ENCODE measurements at places on chromosomes 4 and X.

GRCh38 chrX:56068274-56068758, 163.8 kb upstream of the KLF8 start:
- DNase-seq: peak; percentile 51

GRCh38 chrX:131262738-131263679, 26.1 kb downstream of the IGSF1 start:
- no peak for DNase-seq

DNA sequence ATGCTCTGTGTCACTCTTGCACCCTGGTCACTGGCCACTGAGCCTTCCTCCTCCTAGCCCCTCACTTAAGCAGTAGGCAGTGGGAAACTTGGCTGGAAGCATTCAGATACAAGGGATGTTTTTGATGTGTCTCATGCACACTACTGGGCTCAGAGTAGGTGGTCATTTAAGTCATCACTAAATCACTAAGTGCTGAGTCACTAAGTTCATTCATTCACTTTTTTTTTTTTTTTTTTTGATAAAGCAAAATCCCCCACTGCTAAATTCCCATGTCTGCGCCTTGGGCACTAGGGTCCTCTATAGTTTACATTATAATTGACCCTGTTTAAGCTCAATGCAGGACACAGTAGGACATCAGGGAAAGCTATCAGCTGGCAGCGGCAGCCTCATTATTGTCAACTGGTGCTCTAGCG, 182.4 kb upstream of the MBNL3 start:
- DNase-seq: no peak

DNA sequence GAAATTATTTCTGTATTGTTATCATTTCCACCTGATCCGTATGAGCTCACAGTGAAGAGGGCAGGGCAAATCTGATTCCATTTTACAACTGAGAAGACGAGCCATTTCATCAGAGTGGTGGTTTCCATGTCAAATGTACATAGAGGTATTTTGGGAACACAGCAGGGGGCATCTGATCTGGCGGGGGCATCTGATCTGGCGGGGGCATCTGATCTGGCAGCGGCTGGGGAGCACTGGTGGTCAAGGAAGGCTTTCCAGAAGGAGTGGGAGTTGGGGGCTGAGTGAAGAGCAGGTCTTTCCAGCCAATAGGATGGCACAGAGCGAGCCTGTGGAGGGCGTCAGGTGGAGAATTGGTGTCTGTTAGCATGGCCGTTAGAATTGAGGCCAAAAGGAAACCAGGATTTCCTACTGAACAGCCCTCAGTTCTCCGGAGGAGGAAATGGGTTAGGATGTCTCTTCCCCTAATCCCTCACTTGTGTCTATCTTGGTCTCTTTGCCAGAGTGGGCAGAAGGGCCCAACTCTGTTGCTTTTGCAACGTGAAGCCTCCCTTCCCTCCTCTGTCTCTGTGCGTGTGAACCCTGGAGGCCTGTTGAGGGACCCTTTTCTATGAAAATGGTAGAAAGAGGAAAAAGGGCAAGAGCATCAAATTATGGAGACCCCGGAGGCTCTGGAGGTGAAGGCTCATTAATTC, 41.3 kb downstream of the RHOH start:
- no peak for DNase-seq

DNA sequence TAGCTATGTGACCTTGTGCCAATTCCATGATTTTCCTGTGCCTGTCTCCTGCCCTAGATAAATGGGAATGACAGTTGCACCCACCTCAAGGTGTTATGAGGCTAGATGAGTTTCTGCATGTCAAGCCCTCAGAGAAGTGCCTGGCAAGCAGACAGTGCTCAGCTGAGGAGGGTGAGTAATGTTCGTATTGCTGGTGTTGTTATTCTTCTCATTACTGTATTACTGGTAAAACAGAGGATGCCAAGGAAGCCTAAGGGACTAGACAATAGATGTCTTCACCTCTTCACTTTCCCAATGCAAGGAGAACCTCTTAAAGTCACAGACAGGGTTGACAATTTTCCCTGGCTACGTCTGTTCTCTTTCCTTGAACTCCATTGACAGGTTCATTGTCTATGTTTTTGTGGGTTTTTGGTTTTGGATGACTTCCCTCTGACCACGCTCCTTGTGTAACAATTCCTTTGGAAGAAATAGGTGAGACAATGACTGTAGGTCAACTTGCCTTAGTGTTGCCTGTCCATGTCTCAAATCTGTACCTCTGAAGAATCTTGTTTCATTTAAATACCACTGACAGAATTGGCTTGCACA, 19.2 kb downstream of the ETDC start:
- no peak for DNase-seq

GRCh38 chr4:71765350-71765749, 18.5 kb downstream of the GC start:
- no peak for DNase-seq

DNA sequence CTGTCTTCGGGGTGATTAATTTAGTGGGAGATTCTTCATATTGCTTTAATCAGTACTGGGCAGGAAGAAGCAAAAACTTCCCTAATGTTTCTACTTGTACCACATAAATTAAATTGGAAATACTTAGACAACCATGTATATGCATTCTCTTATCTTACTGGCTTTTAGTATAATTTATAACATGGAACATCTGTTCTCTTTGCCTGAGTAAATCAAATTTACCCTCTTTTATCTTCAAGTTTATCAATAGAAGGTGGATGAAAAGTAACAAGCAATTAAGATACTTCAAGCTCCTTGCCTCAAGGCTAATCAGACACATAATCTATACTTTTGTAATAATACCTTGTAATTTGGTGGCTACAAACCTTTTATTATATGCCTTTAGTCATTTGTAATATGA, 274.4 kb upstream of the ARX start:
- DNase-seq: no peak

DNA sequence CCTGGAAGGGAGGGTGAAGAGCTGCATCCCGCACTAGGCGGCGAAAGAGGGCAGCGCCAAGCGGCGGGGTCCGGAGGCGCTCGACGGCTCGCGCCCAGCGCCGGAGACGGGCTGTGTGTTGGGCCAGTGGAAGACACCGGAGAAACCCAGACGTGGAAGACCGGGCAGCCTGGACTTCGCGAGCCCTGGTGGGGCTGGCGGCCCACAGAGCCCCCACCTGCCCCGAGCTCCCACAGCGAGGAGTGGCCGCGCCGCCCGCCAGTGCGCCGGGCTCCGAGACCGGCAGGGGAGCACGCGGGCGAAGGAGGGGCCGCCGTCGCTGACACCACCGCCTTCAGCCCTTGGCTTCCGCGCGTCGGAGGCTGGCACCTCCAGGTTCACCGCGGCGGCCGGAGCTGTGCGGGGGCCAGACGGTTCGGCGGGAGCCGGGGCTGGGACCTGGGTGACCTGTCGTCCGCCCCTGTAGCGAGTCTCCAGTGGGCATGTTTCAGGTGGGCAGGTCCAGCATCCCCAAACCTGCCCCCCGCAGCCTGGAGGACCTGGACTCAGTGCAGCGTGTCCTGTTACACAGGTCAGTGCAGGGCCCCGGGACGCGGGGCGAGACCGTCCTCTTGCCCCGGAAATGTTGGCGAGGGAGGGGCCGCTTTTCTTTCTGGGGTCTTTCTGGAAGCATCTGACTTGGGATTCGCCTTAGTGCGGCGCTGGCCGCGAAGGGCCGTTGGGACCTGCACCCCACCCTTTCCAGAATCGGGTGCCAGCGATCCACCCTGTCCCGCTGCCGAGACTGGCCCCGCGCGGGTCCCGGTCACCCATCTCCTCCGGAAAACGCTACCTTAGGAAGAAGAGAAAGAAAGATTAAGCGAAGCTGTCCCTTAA, 9.6 kb upstream of the INTU start:
- peak; percentile 51 for DNase-seq

DNA sequence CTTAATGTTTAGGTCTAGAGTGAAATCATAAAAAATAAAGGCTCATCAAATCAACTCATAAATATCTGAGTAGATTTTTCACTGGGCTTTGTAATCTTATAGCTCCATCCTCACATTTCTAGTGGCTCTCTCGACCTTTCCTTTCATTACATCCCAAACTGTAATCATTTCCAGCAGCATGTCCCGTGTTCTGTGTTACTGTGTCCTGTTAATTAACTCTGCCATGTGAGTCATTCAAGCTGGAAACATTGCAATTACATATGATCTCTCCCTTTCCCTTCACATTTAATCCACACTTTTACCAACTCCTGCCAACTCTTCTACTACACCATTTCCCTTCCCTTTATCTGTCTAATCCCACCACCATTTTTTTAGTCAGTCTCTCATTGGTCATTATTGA, 75.5 kb downstream of the UGT8 start:
- DNase-seq: no peak

All from mucosa of descending colon (tissue), 3 donors.